ENCODE measurements at places on chromosomes 5 and 9.

- DNase-seq, result no peak
Observed at GRCh38 chr5:105836268-105836667, 1834.5 kb downstream of the EFNA5 start.

GRCh38 chr5:123881759-123882244 is 369.8 kb downstream of the CSNK1G3 start:
- DNase-seq, result no peak

DNA sequence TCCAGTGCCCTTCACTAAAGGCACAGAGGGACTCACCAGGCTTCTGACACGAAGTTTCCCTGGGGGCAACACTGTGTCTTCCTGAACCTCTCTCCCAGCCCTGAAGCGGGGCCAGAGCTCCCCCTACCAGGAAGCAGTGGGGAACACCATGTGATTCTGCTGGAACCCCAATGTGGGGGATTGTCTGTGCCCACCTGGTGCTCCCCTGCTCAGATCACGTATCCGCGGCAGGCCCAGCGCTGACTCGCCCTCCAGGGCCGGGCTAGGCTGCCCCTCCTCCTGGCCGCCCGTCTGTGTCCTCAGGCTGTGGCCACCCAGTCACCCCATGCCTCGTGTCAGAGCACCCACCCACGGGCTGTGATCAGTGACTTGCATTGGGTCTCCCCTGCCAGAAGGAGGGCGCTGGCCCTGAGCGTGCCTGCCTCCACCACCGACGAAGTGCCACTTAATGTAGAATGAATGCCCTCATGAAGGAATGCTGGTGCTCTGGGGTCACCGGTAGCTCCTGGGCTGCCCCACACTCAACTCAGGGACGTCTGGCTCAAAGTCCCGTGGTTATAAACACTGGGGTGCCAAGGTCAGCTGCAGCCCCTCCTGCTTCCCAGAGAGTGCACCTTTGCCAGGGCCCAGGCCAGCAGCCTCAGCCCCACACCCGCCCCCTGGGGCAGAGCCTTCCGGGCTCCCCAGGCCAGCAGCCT is 22.1 kb downstream of the SARDH start:
- peak; percentile 40 for DNase-seq

- DNase-seq, result no peak
Observed at GRCh38 chr5:65961633-65962032, 35.3 kb downstream of the ERBIN start.

DNA sequence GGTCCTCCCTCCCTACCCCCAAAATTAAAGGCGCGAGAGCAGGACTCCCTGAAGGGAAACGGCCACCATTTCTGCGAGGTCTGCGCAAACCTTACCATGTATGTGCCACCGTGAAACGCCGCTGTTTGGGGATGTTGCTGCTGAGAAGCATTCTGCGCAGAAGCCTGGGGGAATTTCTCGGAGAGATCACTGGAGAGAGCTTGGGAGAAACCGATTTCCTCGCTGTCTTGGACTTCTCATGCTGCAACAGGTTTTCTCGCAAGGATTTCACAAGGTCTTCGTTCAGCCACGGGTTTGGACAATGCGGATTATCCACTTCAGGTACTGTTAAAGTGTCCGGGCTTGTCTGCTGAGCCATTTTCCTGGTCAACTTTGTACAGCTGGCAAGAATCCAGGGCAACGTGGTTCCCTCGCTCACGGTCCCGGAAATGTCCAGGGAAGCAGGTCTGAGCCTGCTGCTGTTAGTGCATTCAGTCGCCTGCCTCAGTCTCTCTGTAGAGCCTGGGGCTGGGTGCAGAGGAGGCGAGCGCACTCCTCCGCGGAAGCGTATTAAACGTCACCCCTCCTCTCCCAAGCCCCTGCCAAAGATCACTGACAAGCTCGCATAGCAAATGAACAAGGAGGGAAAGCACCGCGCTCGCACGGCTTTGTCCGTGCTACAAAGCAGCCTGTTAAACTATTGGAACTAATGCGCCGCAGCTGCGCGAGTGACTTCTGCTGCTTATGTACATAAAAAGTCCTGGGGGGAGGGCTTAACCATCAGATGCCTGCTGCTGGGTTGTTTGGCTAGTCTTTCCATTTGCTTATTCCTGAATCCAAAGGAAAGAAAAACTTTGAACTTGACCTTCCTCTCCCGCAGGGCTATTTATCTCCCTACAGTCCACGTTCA is 125.1 kb downstream of the PDE4D start:
- DNase-seq, result peak; percentile 87

GRCh38 chr9:124522121-124523098 is 15.2 kb upstream of the NR5A1 start:
- DNase-seq, result no peak

- DNase-seq, result no peak
Observed at GRCh38 chr9:124303762-124304161, 46.0 kb downstream of the NEK6 start.

DNA sequence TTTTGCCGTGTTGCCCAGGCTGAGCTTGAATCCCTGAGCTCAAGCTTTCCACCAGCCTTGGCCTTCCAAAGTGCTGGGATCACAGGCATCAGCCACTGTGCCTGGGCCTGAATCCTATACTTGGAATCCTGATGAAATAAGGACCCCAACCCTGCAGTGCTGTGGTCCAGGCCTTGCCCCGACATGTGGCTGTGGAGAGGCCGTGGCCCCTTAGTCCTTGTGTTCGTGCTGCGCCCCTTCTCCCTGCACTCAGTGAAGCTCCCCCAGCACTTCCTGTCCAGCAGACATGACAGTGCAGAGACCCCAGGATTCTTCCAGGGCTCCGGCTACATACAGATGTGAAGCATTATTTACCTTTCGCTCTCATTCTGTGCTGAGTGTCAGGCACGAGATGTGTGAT is 52.9 kb downstream of the EHMT1 start:
- no peak for DNase-seq

- DNase-seq, result peak; percentile 72
Observed at GRCh38 chr5:32443541-32444430, 754 bp downstream of the ZFR start.

DNA sequence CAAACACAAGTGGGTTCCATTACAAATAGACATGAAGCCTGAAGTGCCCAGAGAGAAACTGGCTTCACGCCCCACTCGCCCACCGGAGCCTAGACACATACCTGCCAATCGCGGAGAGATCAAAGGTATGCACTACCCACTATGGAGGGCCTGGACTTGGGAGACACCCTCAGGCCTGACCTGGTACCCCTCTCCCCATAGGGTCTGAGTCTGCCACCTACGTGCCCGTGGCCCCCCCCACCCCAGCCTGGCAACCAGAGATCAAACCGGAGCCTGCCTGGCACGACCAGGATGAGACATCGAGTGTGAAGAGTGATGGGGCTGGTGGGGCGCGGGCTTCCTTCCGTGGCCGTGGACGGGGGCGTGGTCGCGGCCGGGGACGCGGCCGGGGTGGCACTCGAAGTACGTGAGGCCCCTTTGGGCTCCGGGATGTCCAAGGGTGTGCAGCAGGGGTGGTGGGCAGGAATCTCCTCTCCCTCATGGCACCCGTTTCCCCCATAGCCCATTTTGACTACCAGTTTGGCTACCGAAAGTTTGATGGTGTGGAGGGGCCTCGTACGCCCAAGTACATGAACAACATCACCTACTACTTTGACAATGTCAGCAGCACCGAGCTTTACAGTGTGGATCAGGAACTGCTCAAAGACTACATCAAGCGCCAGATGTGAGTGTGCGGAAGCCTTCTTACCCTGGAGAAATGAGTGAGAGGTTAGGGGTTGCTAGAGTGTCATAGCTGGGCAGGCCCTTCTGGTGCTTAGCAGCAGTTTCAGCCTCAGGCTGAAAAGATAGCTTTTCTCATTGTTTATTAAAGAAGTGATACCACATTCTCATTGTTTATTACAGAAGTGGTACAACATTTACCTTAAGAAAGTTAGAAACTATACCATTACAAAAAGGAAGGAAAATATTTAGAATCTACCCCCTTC is 38.7 kb downstream of the LARP1 start:
- DNase-seq, result no peak
